Right lung (tissue), 10 donors: ENCODE measurements at places on chromosomes 3 and 15. TPM values are rescaled to one million over a fixed set of nuclear protein-coding genes. Genes with fewer than 3 reads are reported as not detected.

GRCh38 chr15:78752492-78753358 is 58.5 kb downstream of the ADAMTS7 start:
- no peak for DNase-seq

DNA sequence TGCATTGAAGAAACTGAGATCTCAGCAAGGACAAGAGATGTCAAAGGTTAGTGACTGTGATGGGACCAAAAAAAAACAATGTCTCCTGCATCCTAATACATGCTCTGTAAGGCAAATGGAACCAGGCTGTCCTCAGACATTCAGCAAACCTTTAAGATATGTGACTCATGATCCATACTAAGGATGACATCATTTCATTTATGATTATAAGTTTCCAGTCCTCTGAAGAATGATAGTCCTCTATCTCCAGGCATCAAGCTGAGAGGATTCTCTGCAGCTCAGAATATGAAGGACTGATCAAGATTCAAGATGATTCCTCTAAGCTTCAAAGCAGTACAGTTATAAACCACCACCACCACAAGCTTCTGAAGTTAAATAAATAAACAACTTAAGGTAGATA is 47.6 kb downstream of the SSR3 start:
- no peak for DNase-seq

DNA sequence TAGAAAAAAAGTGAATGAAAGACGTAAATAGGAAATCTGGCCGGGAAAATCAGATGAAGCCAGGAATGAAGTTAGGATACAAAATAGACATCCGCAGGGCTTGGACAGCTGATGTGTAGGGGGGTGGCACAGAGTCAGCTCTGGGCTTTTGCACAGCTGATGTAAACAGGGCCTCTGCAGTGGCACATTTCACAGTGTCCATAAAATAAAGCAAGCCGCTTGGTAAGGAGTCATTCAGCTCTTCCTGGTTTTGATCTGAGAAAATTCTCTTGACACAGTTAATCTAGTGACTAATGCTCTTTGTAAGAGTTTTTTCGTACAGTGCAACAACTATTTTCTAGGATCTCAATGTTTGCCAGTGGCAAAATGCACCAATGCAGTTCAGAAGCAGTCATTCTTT is 153.3 kb downstream of the USP13 start:
- no peak for DNase-seq

DNA sequence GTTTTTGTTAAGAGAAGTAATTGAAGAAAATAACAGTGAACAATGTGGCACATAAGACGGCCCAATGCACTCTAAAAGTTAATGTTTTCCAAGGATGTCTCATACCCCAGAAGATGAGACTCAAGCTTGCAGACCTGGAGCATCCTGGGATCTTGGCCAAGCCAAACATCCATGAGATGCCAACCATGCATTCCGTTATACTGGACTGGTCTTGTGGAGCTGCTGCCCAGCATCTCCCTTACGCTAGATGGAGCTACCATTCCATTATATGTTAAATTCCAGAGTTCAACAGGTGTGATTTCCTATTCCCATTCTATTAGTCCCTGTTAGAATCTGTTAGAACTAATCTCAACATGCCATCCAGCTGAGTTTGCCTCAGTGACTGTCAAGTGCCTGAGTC is 181.8 kb downstream of the PDCD6IP start:
- DNase-seq: no peak

DNA sequence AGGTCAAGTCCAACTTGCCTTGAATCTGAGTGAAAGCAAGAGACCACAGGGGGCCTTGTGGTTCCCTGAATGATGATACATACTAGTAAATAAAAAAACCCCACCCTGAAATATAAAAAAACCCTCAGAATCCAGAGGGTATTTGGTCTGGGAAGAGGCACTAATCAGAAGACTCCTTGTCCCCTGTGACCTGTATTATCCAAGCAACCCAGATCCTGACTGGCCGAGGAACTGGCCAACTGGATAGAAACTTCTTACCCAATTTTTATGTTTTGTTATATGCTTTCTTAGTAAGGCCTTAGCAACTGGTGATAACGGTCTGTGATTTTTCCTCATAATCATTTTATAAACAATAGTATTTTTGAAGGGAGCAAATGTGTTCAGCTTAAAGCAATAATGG is 17.5 kb downstream of the ABI3BP start:
- no peak for DNase-seq

DNA sequence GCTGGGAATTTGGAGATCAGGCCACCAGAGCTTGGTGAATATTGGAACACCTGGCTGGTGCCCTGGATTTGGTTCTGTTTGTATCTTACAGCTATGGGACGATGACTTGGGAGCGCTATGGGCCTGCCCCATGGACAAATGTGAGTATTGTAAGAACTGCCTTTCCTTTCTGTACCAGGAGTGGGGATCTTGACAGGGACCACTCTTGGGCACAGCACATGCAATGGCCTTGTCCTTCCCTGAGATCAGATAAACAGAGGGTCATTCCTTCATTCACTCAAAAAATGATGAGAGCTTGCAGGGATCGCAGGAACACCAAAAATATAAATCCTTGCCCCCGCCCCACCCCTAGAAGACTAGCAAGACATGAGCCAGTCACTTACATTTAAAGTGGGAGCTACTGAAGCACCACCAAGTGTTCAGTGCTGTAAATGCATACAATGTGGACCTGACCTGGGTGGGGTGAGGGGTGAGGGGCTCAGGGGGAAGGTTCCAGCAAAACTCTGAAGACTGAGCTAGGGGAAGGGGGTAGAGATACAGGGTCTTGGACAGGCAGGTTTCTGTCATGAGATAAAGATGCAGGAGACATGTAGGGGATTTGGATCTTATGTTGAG is 2.7 kb upstream of the CRELD1 start:
- no peak for DNase-seq

The SLC2A2 gene
- polyA plus RNA-seq: not detected

The CLEC3B gene
- polyA plus RNA-seq: 101 TPM

The CHST13 gene
- polyA plus RNA-seq: 0.21 TPM
